ENCODE measurements at places on chromosomes 1 and 21. TPM values are rescaled to one million over a fixed set of nuclear protein-coding genes. Genes with fewer than 3 reads are reported as not detected.

DNA sequence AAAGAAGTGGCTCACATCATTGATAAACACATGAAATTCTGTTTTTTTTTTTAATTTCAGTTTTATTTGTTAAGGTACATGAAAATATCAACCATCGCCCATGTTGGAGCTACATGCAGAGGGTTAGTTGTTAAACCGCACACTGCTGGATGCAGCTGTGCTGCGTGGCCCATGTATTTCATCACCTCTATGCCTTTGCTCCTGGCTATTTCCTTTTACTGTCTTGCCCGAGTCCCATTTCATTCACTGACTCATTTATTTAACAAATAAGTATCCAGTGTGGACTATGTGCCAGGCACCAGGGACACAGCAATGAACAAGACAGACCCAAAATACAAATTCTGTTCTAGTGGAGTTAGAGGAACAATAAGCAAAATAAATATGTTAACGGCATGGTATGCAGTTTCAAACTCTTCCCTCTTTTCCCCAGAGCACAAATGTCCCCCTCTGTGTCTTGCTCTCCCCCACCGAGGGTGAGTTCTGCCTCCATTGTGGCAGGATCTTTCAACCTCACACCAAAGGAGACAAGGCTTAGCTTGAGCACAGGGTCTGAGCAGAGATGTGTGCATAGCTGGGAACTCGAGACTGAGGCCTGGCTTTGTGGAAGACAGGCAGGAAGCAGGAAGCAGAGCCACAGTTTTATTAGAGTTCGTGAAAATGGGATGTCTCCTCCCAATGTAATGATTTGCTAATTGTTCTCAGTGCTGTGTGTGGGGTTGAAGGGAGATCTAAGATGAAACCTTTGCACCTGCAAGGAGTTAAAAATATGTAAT is 44.6 kb downstream of the MAN1C1 start:
- no peak for DNase-seq

GRCh38 chr1:247824023-247824422 is at the start of gene OR14A16:
OR14A16 (minus strand) TSS chr1:247824119; CDS start chr1:247815729, 8,390 bp downstream.
- no peak for DNase-seq

- DNase-seq = no peak
Observed at GRCh38 chr1:58597996-58598395, 20.9 kb upstream of the TACSTD2 start.

DNA sequence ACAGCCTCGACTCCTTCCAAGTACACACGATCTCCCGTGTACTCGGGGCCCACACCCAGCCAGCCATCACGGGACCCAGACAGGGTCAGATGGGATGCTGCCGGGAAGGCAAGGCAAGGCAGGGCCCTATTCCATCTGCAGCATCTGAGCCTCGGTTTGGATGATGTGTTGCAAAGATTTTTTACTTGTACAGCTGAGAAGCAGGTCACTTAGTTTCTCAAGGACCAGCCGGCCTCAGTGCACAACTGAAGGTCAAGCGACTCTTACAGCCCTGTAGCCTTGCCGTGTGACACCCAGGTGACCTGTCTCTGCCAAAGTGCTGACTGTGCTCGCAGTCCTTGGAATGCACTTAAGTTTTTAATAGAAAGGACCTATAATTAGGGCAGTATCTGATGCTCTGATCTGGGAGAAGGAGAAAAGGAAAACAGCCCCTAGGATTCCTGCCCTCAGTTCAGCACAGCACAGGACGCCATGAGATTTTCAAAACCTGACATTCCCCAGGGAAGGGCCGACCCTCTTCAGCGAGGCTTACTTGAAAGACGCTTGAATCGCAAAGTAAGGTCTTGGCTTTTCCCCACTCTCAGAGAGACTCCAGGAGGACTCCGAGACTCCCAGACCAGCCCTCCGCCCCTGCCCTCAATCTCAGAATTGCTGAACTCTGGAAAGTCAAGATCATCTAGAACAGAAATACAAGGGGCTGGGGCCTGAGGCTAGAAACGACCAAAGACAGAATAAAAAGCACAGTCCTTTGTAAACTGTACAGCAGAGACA is 1.3 kb downstream of the GPR157 start:
- DNase-seq = no peak

GRCh38 chr1:87243573-87243972 is 85.1 kb upstream of the LMO4 start:
- no peak for DNase-seq

DNA sequence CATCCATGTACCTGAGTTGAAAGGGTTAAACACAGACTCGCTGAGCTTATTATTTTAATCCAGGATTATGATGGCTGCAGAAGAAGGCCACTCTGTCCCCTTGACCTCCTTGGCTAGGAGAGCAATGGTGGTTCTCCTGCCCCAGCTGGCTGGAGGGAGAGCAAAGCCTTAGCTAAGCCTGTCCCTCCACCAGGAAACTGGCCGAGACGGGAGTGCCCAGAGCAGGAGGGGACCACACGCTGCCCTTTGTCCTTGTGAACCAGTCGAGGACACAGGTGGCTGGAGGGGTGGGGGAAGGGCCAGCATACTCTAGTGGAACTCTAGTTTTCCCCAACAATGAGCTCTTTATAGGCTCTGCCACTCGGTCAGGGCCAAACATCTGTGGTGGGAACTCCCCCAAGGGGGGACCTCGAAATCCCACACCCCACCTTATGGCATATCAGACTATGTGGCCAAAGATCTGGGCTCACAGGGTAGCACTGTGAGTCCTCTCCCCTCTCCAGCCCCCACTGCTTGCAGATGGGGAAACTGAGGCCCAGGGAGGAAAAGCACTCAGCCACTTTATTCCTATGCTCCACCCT is 12.9 kb downstream of the KIAA1614 start:
- no peak for DNase-seq

DNA sequence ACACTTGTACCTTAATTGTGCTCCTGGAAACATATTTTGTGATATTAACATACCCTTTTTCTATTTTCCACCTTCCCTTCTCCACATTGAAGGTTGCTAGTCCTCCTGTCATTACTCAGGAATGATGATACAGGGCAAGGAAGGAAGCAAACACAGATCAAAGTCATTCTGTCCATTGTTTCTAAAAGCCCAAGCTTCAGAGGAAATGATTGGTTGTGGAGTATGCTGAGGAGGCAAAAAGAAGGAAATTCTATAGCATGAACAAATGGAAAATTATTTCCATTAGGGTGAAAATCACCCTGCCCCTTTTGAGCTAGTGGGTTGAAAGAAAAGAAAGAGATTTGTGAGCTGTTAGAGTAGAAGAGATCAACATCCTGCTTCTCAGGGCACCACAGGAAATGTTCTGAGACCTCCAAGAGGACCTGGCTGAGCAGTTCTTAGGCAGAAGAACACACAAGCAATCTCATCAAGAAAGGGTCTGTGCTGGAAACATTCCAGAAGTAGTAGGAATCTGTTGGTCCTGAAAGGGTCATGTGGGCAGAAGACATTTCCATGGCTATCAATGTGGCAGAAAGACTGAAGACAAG is 29.0 kb upstream of the PRRX1 start:
- DNase-seq = no peak

- DNase-seq = no peak
Observed at GRCh38 chr21:21159253-21159899, 161.2 kb downstream of the NCAM2 start.

Gene LRRC71
- total RNA-seq = not detected

Gene RGS13
- not detected for total RNA-seq

Gene FLAD1
- 49.4 TPM for total RNA-seq

Gene KLF17
- not detected for total RNA-seq
